ENCODE measurements at places on chromosomes 6 and 20.

- DNase-seq, result no peak
Measured at GRCh38 chr20:10668677-10669368, 5.0 kb downstream of the JAG1 start.

- no peak for DNase-seq
Measured at GRCh38 chr6:148990403-148990802, 243.6 kb downstream of the UST start.

DNA sequence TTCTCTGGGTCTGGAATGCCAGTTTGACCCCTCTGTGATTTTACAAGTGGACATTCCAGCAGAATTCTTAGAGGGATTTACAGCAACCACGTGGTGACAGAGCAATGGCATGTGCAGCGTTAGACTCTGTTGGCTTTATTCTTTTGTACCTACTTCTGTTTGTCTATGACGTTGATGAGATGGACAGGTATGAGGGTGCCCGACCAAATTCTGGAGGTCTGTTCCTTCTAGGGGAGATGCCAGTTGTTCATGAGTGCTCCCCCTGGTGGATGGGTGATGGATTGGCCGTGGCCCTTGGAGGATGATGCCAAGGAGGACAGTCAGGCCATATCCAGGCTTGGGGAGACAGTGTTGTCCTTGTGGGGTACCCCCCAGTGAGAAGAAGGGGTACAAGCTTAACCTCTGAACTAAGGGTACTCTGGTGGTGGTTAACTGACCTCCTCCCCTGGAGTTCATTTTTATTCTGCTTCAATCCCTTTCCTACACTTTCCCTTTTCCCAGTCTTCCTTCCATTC, 198.6 kb downstream of the DTNBP1 start:
- no peak for DNase-seq

GRCh38 chr6:50655848-50656453, 57.4 kb upstream of the TFAP2D start:
- DNase-seq, result no peak

DNA sequence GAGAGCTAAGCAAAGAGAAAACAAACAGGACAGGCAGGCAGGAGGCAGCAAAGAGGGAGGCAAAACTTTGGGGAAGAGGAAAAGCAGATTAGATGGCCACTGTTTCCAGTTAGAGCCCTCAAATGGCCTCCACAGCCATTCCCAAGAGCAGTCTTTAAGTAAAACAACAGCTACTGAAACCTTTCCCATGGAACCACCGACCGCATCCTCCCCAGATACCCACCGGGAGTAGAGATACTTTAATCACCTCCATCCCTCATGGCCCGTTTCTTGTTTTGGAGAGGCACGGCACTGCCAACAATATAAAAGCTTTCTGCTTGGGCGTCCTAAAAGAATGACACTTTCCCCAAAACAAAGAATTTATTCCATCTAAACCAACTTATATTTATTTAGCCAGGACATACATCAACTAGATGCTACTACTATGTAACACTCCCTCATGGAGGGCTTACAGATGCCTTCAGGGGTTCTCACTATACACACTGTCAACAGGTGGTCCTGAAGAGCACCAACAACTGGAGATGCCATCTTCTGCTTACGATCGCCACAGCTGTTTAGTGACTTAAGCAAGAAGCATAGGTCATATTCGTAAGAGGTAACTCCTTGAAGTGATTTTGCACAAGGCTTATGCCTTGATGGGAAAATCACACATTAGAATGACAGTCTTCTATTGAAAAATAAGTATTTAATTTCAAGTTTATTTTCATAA, 43.4 kb downstream of the CNKSR3 start:
- no peak for DNase-seq

- DNase-seq, result no peak
Measured at GRCh38 chr20:40467067-40467466, 222.0 kb downstream of the MAFB start.

GRCh38 chr20:8627340-8628004, 441.4 kb upstream of the PLCB4 start:
- no peak for DNase-seq

DNA sequence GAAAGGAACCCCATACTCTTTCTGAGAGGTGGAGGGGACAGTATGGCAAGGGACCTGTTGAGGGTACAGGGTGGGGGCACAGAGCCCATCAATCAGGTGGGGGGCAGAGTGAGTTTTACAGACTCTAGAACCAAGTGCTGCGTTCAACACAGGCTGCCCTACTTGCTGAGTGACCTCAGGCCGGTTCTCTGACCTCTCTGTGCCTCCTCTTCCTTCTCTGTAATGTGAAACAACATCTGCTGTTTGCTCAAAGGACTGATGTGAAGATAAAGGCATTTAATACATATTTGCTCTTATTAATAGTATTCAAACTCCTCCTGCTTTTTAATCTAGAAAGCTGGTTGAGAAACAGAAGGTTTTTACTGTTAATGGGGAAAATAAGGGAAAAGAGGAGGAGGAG, 25.9 kb upstream of the APMAP start:
- DNase-seq, result no peak

GRCh38 chr6:129105793-129106192, 222.9 kb downstream of the LAMA2 start:
- no peak for DNase-seq

- DNase-seq, result no peak
Measured at GRCh38 chr6:137680705-137681346, 186.2 kb upstream of the TNFAIP3 start.

- no peak for DNase-seq
Measured at GRCh38 chr20:7742479-7742878, 197.8 kb downstream of the HAO1 start.

DNA sequence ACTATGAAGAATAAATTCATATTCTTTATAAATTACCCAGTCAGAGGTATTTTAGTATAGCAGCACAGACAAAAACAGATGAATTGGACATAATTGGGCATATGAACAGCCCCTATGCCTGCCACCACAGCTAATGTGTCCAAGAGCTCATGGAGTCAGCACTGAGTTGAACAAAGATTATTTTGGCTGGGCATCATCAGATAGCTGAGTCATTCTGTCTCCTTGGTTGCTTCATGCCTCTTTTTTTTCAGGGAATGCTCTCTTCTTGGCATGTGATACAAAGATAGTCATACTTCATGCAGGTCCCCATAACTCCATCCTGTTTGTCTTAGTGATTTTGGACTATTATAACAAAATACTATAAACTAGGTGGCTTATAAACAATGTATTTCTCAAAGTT, 275.6 kb downstream of the TENT5A start:
- no peak for DNase-seq

GRCh38 chr6:47292944-47293343, 16.8 kb downstream of the TNFRSF21 start:
- no peak for DNase-seq

DNA sequence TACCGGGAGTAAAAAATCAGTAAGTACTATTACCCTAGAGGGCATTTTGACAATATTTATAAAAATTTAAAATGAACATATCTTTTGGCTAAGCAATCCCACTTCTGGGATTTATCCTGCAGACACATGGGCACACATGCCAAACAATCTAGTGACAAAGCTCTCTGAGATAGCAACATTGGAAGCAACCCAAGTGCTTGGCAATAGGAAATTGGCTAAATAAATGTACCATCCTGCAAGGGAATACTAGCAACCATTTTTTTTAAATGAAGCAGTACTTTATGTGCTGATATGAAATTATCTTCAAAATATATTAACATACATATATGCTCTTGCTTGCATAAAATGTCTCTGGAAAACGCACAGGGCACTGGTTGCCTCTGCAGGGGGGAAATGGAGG, 133.8 kb downstream of the SNX5 start:
- no peak for DNase-seq

GRCh38 chr6:104449918-104450317, 409.8 kb downstream of the HACE1 start:
- no peak for DNase-seq

GRCh38 chr6:45118754-45119153, 209.4 kb upstream of the RUNX2 start:
- no peak for DNase-seq

DNA sequence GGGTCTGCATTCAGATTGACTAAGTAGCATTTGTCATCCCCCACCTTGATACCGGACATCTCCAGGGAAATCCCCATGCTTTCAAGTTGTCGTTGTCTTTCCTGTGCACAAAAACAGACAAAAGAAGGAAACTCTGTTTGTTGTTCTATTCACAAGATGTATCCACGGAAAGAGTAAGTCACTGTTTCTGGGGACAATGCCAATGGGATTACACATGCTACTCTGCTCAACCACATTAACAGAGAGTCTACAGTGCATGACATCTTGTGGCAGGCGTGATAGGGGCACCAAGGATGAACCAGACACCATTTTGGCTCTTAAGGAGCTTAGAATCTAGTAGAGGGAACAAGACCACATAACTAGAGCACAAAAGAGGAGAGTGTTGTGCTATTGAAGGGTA, 124.4 kb upstream of the NUP153 start:
- no peak for DNase-seq

DNA sequence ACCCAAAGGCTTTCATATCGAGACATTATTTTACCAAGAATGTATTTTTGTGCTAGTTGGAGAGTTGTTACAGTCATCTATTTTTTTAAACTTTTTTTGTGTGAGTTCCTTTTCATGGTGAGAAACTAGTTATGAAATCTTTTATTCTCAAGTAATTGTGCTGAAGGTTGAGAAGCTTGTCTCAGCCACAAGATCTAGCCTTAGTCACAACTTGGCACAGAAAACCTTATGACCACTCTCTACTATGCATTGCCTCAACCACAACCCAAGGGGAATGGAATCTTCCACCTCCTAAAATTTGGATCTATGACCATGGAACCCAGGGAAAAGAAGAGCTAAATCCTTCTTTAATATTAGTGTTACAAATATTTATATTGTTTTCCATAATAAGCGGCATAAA, 58.5 kb downstream of the HS3ST5 start:
- no peak for DNase-seq

GRCh38 chr20:59006864-59007664, at the start of gene CTSZ:
Gene CTSZ (minus strand): TSS chr20:59007254. CDS start chr20:59007128, 126 bp downstream.
- DNase-seq, result no peak

DNA sequence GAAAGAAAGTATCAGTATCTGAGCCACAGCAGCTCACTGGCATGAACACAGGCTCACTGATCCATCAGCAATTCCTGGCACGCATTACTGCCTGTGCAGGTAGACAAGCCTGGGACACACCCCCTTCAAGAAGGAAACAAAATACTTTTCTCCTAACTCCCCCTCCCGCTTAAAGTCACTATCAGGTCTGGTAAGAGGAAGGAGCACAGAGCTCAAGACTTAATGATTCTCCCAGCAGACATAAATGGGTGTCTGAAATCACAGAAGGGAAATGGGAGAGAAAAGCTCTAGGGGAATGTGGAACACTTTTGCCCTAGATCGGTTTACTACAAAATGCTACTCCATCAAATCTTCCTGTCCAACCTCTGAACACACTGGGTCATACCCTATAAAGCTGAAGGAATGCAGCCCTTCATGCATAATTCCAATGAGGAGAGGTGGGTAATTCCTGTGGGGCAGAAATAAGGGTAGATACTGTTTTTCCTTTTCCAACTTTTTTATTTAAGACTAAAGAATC, at the start of gene ADGRF1:
TSS of gene ADGRF1 (minus strand) at position 58 of the 517 bp plus-strand sequence. CDS start 13,271 bp downstream, outside the sequence.
- no peak for DNase-seq

- no peak for DNase-seq
Measured at GRCh38 chr20:8547968-8548588, 416.0 kb downstream of the PLCB1 start.

DNA sequence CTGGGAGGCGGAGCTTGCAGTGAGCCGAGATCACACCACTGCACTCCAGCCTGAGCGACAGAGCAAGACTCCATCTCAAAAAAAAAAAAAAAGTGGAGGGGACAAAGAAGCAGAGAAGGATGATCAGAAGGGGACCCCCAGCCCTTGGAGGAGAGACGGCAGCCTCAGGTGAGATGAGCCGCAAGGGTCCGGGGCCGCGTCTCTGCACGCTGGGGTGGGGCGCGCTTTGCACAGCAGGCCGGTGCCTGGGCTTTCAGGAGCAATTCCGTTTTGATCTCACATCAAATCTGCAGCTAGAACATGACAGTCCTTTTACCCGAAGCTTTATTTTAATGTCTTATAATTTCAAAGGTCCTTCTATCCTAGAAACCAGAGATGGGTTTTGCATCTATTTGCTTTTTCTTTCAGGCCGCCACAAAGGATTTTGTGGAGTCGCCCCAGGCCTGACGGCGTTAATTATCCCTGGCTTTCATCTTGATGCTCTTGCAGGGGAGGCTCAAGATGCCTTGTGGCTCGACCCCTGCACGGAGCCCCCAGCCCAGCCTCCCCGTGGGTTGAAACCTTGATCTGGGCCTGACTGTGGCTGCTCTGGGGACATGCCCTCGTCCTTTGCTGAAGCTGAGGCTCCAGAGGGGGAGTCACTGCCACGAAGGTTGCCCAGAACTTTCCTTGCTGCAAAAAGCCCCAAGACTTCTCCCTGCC, 17.3 kb downstream of the HRH3 start:
- no peak for DNase-seq

DNA sequence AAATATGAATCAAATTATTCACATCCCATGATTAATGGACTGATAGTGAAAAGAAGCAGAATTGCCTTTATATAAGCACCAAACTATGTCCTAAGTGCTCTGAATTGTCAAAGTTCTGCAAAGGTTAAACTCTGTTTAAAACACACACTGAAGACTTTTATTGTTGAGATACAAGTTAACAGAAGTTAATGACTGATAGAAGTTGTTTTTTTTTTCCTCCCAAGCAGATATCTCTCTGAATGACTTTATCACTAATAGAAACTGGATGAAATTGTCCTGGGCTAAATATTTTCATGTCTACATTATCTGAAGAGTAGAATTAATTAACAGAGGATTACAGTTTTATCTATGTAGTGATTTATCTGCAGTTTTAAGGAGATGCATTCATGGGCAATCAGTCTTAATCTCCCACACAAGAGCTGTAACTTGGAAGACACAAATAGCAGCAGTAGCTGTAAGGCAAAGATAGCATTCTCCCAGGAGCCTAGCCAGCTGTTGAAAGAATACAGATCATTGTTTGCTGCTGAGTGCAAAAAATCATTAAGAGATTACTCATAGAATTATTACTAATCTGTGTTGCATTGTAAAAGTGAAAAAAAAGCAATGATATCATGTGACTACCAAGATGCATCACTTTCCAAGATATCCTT, 49.9 kb downstream of the BMP5 start:
- DNase-seq, result no peak

DNA sequence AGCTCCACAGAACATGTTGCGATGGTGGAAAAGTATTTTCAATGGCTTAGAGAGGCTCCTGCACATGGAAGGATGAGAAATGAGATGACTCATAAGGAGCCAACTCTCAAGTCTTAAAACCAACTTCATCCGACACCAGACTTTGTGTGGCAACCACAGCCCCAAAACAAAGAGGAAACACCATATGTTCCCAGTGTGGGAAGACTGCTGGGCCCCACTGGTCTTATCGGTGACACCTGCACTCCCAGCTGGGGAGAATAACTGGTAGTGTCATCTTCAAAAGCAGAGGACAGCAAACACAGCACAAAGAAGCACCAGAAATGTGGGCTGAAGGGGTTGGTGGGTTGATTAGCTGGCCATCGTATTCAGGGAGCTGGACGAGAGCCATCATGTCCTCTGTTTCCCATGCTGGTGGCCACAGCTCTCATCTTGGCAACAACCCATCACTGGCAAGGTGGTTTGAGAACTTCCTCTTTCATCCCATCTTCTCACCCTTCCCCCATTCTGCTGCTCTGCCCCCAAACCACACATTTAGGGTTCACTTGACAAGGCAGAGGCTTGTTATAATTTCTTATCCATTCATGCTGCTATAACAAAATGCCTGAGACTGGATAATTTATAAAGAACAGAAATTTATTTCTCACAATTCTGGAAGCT, 46.0 kb upstream of the TASP1 start:
- no peak for DNase-seq
